ENCODE measurements at places on chromosomes 13 and 19.

DNA sequence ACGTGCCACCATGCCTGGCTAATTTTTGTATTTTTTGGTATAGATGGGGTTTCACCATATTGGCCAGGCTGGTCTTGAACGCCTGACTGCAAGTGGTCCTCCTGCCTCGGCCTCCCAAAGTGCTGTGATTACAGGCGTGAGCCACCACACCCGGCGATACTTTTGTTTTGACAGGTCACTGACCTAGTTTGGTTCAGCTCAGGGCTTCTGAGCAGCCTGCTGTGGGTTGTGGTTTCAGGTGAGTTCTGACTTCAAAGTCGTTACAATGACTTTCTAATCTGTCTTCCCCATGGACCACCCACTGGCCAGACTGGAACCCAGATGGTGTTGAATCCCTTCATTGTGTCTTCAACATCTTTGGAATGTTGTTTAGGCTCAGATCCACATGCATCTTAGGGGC, 73.8 kb downstream of the TRPM4 start:
- DNase-seq = no peak

GRCh38 chr19:5553892-5554291, 13.9 kb downstream of the TINCR start:
- DNase-seq = no peak

DNA sequence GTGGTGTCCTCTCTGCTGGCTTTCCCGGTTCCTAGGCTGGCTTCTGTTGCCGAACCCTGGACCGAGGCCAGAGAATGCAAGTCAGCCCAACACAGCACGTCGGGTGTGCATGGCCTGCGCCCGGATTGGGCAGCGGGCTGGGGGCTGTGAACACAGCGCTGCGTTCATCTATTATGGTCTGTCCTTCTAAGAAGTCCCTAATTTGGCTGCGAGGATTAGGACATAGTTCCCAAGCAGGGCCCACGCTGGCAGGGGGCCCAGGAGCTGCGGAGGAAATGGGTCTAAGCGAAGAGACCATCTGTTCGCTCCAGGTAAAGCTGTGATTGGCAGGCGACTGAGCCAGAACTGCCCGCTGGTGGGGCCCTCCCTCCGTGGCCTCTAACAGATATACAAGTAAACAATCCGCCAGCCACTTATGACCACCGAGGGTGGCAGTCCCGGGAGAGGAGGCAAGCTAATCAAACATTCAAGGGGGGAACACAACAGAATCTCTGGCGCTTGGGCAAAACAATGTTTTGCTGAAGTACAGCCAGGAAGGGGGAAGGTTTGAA, 6.0 kb downstream of the SYCE2 start:
- no peak for DNase-seq

DNA sequence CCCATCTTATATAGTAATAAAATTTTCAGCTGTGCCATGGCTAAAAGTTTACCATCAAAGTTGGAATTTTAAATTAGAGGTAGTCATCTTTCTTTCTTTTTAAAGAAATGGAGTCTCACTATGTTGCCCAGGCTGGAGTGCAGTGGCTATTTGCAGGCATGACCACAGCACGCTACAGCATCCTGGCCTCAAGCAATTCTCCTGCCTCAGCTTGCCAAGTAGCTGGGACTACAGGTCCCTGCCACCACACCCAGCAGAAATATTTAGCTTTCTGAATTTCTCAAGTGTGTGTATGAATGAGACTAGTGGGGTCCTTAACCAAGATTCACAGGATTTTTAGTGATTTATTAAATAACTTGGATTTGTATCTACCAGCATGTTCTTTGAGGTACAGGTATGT, 30.5 kb upstream of the USPL1 start:
- no peak for DNase-seq

- DNase-seq = no peak
These were observed 354.9 kb downstream of the KLF5 start for GRCh38 chr13:73413656-73414055.

GRCh38 chr19:52453324-52454094, at the start of gene ZNF578:
Gene ZNF578, plus strand, starts transcription at chr19:52453553. Its CDS starts 48,293 bp downstream, at chr19:52501846.
- DNase-seq = no peak

GRCh38 chr13:79406597-79406908, 498 bp upstream of the RBM26 start:
- no peak for DNase-seq

- no peak for DNase-seq
These were observed 31.4 kb upstream of the MTIF3 start for GRCh38 chr13:27481766-27482165.

- no peak for DNase-seq
These were observed 94.6 kb downstream of the LRCH1 start for GRCh38 chr13:46647512-46648065.

- DNase-seq = no peak
These were observed 4.0 kb upstream of the NKPD1 start for GRCh38 chr19:45164577-45165335.

GRCh38 chr13:44142941-44143665, 230.5 kb upstream of the SERP2 start:
- DNase-seq = no peak

DNA sequence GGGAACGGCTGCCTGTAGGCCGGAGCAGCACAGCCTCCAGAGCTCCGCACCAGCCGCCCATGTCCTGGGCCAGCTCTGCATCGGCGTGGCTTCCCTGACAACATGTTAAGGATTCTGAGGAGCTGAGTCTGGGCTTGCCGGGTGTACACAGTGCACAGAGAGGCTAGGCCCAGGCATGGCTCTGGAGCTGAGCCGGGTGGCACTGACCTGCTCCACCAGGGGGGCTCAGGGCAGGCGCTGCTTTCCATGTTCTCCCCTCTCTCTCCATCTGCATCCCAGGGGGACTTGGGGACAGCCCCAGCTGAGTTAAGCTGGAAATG, 31.6 kb downstream of the AP1M1 start:
- DNase-seq = peak; percentile 79

DNA sequence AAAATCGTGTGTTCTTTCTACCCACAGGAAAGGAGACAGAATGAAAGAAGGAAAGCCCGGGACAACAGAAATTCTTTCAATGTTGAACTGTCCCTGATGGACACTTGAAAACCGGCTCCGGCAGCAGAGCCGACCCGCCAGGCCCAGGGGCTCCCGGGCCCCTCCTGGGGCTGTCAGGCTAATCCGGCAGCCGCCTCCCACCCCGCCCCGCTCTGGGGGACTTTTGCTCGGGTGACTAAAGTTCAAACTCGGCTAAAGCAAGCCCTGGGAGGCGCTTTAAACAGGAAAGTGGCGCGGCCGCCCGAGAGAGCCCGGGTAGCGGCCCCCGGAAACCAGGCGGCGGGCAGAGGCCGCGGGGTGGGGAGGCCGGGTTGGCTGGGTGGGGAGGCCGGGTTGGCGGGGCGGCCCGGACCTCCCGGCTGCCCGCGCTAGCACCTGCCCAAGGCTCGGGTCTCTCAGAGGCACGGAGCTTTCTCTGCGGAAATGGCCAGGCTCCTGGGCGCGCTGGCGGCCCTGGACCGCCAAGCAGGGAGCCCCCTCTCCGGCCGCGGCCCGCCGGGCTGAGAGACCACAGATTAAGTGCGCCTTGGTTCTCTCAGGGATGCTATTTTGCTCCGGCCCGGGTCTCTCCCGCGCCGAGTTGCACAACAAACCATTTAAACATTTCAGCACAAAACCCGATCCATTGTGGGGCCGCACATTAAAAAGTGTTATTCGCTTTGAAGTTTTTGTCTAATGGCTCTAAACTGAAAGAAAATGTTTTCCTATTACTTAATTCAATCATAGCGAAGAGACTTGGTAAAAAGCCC, 2.6 kb upstream of the GSX1 start:
- no peak for DNase-seq

- no peak for DNase-seq
These were observed at the start of gene CADM4 for GRCh38 chr19:43639519-43640423. Gene CADM4, minus strand, starts transcription at chr19:43639850. Its CDS starts 60 bp downstream, at chr19:43639790.

GRCh38 chr13:106797081-106797640, 229.2 kb upstream of the ARGLU1 start:
- DNase-seq = no peak

GRCh38 chr19:2213799-2214198, 22.3 kb downstream of the PLEKHJ1 start:
- no peak for DNase-seq

- no peak for DNase-seq
These were observed 649.3 kb upstream of the ARGLU1 start for GRCh38 chr13:107217251-107217650.

- DNase-seq = no peak
These were observed 72.8 kb downstream of the GNG7 start for GRCh38 chr19:2629491-2630351.
